ENCODE measurements at places on chromosomes 5 and 9. TPM values are rescaled to one million over a fixed set of nuclear protein-coding genes. Genes with fewer than 3 reads are reported as not detected.

IL13 gene
- total RNA-seq = not detected

DNA sequence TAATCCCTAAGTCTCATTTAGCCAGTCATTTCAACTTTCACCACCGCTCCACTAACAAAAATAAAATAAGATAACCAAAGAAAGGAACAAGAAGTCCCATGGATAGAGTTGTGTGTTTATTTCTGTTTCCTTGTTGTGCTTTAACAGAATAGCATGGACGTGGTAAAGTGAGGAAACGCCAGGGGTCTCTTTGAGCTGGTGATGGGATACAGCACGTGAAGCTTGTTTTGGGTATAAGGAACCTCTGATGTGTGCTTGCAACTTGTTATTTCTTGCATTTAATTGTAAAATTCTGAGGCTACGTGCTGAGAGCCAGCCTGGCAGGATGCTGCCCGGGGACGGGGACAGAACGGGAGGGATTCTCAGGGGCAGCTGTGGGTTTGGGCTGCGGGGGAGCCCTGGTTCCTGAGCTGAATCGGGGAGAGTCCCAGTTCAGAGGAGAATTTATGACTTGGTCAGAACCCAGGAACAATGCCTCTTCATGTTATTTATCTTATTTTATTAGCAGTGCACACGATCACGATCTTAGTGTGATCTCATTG, 63.4 kb downstream of the ANKRD33B start:
- H3K27ac ChIP-seq = peak overlapping the region; percentile 78
- H3K36me3 ChIP-seq = no peaks in the 10 kb centered on the region
- H3K4me1 ChIP-seq = peaks cover 13% of the 10 kb centered on the region
- peaks cover 8% of the 10 kb centered on the region for H3K27me3 ChIP-seq

GRCh38 chr9:134655586-134656333, 14.2 kb downstream of the COL5A1 start:
- DNase-seq = no peak
- H3K4me3 ChIP-seq = no peak overlapping the region
- H3K4me1 ChIP-seq = peaks cover 66% of the 10 kb centered on the region
- peaks cover 9% of the 10 kb centered on the region for H3K36me3 ChIP-seq

GRCh38 chr9:136703276-136703860, 9.0 kb upstream of the DIPK1B start:
- H3K27ac ChIP-seq = no peak overlapping the region
- H3K27me3 ChIP-seq = peaks cover 13% of the 10 kb centered on the region
- no peak for DNase-seq
- H3K36me3 ChIP-seq = no peaks in the 10 kb centered on the region
- H3K4me1 ChIP-seq = peaks cover 2% of the 10 kb centered on the region
- H3K4me3 ChIP-seq = no peak overlapping the region

DNA sequence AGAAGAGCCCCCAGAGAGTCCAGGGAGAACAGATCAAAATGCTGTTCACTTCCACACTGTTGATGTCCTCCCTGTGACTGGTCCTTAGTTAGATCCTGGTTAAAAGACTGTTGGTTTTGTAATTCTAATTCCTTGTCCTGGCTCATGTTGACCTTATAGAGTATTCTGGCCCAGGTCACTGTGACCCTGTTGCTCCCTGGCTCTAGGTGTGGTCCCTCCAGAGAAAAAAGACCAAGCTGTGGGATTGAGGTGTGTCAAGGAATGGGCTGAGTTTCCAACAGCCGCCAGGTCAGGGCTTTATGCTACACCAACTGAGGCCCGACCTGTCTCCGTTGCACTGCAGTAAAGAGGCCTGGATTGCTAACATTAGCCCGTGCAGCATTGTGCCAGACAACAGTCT, 241.0 kb upstream of the MSX2 start:
- no peak overlapping the region for H3K27ac ChIP-seq
- DNase-seq = no peak
- no peaks in the 10 kb centered on the region for H3K4me1 ChIP-seq
- H3K4me3 ChIP-seq = no peak overlapping the region
- H3K27me3 ChIP-seq = peaks cover 20% of the 10 kb centered on the region

DNA sequence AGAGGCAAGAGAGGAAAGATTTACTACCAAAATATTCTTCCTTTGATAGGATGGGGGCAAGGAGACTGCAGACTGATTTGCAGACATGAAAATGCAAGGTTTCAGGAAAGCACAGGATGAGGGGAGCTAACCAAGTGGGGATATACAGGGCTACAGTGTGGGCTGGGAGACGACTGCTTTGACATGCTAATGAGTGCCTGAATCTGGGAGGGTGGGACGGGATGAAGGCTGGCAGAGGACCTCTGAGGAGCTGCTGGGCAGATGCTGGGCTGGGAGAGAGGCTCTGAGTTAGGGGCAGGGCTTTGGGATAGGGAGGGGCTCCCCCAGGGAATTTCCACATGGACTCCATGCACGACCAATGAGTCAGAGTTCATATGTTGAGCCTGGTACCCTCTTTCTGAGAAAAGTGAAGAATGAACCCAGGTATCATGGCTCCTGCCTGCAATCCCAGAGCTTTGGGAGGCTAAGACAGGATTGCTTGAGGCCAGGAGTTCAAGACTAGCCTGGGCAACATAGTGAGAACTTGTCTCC, 4.9 kb upstream of the CPLX2 start:
- no peaks in the 10 kb centered on the region for H3K36me3 ChIP-seq
- H3K27ac ChIP-seq = no peak overlapping the region
- no peak for DNase-seq
- no peak overlapping the region for H3K4me3 ChIP-seq

GRCh38 chr9:100715100-100715380, 137.2 kb downstream of the CAVIN4 start:
- H3K27ac ChIP-seq = no peak overlapping the region
- DNase-seq = no peak
- H3K4me3 ChIP-seq = no peak overlapping the region
- H3K27me3 ChIP-seq = no peaks in the 10 kb centered on the region
- H3K4me1 ChIP-seq = no peaks in the 10 kb centered on the region

GRCh38 chr5:33824516-33825195, 67.1 kb downstream of the ADAMTS12 start:
- no peak overlapping the region for H3K4me3 ChIP-seq
- H3K27me3 ChIP-seq = no peaks in the 10 kb centered on the region
- DNase-seq = peak; percentile 40
- H3K27ac ChIP-seq = peak overlapping the region; percentile 78
- no peaks in the 10 kb centered on the region for H3K36me3 ChIP-seq

C7 gene
- total RNA-seq = not detected

GRCh38 chr9:131503626-131504465, 1.1 kb downstream of the POMT1 start:
- peak overlapping the region; percentile 67 for H3K27ac ChIP-seq
- DNase-seq = no peak
- H3K4me1 ChIP-seq = peaks cover 28% of the 10 kb centered on the region
- H3K27me3 ChIP-seq = no peaks in the 10 kb centered on the region
- H3K36me3 ChIP-seq = peaks cover 15% of the 10 kb centered on the region

GRCh38 chr5:1409381-1410110, 35.7 kb downstream of the SLC6A3 start:
- H3K4me3 ChIP-seq = no peak overlapping the region
- peaks cover 6% of the 10 kb centered on the region for H3K27me3 ChIP-seq
- no peaks in the 10 kb centered on the region for H3K36me3 ChIP-seq
- no peaks in the 10 kb centered on the region for H3K4me1 ChIP-seq
- no peak overlapping the region for H3K27ac ChIP-seq

DMRT2 gene
- not detected for total RNA-seq

PCDHAC1 gene
- 3.3 TPM for total RNA-seq

GRCh38 chr5:96649681-96650540, 12.3 kb upstream of the CAST start:
- no peak overlapping the region for H3K4me3 ChIP-seq
- DNase-seq = no peak
- H3K4me1 ChIP-seq = peaks cover 37% of the 10 kb centered on the region
- no peaks in the 10 kb centered on the region for H3K36me3 ChIP-seq

DNA sequence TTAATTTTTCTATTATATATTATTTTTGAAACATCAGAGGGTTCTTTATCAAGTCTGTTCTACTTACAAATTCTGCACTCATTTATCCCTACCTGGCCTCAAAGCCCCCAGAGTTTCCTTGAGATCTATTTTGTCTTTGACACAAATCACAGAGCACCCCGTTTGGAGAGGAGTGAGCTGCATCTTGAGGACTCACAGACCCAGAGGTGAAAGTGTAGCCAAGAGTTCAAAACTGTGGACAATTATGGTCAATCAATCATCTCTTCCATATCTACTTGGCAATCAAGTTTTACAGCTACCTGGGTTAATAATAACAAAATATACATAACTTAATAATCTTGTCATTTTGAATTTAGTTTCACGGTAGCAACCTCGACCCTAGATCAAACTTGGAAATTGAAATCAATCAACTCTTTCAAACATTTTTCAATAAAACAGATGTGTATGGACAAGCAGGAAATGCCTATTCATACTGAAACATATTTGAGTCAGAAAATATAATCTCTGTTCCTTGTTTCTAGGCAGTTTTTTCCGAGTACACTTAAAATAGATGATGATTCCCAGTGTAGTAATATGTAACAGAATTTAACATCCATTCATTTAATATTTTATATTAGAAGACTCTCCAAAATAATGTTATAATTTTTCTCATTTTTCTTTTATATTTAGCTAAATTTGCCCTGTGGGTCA, 13.7 kb upstream of the SYK start:
- no peak overlapping the region for H3K4me3 ChIP-seq
- no peak for DNase-seq
- peaks cover 16% of the 10 kb centered on the region for H3K27me3 ChIP-seq

LRRC19 gene
- not detected for total RNA-seq

GRCh38 chr5:142670804-142671203, 15.1 kb downstream of the FGF1 start:
- H3K27me3 ChIP-seq = no peaks in the 10 kb centered on the region
- no peak overlapping the region for H3K27ac ChIP-seq
- no peak for DNase-seq
- H3K36me3 ChIP-seq = no peaks in the 10 kb centered on the region
- H3K4me3 ChIP-seq = no peak overlapping the region

DNA sequence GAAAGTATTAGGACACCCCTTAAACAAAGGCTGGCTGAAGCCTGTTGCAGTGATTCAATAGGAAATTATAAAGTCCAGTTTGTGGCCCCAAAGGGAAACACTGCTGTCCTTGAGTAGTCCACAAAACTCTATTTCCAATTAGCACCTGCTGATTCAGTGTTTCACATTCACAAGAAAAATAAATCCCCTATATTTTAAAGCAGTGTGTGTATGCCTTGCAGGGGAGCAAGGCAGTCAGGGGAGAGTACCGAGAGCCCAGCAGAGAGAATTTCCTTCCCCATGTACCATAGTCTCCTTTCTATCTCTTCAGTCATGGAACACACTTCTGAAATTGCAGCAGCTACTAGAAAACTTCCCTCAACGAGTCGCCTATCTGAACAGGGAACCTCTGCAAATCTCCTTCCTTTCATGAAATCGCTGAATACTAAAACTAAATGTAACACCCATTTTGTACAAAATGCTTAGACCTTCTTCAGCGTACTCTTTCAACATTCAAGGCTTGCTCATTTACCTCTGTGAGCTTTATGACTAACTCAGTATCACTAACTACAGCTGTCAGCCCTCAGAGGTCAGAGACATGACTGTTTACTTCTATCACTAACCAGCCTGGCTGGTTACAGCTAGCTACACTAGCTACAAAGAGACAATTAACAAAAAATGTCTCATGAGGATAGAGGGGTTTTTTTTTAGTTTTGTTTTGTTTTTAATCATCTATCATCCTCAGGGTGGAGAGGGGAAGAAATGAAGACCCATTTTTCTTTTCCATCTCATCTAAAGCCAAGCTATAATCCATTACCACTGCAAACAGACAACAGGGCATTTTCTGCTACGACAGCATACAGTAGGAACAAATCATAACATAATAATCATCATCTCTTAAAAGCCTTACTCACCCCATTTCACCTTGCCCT, 188.7 kb downstream of the EBF1 start:
- H3K27ac ChIP-seq = no peak overlapping the region
- no peak for DNase-seq
- no peaks in the 10 kb centered on the region for H3K27me3 ChIP-seq
- H3K4me3 ChIP-seq = no peak overlapping the region
- peaks cover 72% of the 10 kb centered on the region for H3K4me1 ChIP-seq
- H3K36me3 ChIP-seq = peaks cover 19% of the 10 kb centered on the region

GRCh38 chr5:75753182-75753581, 35.9 kb upstream of the POC5 start:
- DNase-seq = no peak
- H3K27ac ChIP-seq = no peak overlapping the region
- peaks cover 66% of the 10 kb centered on the region for H3K27me3 ChIP-seq
- H3K4me3 ChIP-seq = no peak overlapping the region

GRCh38 chr5:21574961-21575360, 1278.2 kb downstream of the CDH12 start:
- H3K27me3 ChIP-seq = no peaks in the 10 kb centered on the region
- no peaks in the 10 kb centered on the region for H3K36me3 ChIP-seq
- no peak for DNase-seq

SLC6A7 gene
- not detected for total RNA-seq

PTPRD gene
- 4.4 TPM for total RNA-seq

DNA sequence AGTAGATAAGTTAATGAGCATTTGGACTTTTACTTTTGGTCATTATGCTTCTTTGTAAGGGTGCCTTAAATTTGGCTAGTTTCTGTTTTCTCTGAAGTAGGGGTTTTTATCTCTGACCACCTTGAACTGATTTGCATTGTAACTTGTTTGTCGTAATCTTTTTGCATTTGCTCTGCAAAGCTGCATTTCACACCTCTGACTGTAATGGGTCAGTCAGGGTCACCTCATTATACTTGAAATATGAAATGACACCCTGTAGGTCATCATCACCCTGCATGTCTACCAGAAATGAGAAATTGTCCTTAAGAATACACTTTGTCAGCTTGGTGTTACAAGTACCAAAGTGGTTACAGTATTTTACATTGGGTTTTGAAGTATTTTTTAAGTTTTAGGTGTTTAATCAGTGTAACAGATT, 74.0 kb downstream of the KCNN2 start:
- no peaks in the 10 kb centered on the region for H3K4me1 ChIP-seq
- no peak for DNase-seq
- no peaks in the 10 kb centered on the region for H3K36me3 ChIP-seq

DNA sequence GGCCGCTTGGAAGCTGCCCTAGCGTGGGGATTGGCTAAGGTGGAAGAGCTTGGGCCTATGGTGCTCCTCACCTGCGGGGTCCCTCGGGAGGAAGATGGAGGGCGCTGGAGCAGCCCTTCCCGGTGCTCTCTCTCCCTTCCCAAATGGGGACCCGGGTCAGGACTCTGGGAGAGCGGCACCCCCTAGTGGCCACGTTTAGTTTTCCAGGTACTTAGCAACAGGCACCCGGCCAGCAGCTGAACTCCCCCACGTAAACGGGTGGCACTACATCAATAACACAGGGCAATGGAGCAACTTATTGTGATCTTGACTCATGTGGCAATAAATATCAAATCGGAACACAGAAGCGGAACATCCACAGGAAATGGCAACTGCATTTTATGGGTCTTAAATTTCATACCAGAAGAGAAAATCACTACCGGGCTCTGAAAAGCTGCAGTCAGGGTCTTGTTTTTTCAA, 316.6 kb downstream of the AGTPBP1 start:
- no peak for DNase-seq
- H3K4me3 ChIP-seq = no peak overlapping the region
- H3K36me3 ChIP-seq = no peaks in the 10 kb centered on the region
- H3K27ac ChIP-seq = no peak overlapping the region

- peaks cover 4% of the 10 kb centered on the region for H3K27me3 ChIP-seq
- H3K4me3 ChIP-seq = no peak overlapping the region
- no peak overlapping the region for H3K27ac ChIP-seq
- no peaks in the 10 kb centered on the region for H3K36me3 ChIP-seq
- no peak for DNase-seq
These were observed 96.3 kb downstream of the ATPSCKMT start for GRCh38 chr5:10153394-10153793.

- no peaks in the 10 kb centered on the region for H3K36me3 ChIP-seq
- peaks cover 12% of the 10 kb centered on the region for H3K27me3 ChIP-seq
- no peak for DNase-seq
These were observed 165.1 kb downstream of the TLR4 start for GRCh38 chr9:117869287-117869686.

Data from osteocyte (in vitro differentiated cells).